ENCODE measurements at places on chromosomes 5 and 9.

DNA sequence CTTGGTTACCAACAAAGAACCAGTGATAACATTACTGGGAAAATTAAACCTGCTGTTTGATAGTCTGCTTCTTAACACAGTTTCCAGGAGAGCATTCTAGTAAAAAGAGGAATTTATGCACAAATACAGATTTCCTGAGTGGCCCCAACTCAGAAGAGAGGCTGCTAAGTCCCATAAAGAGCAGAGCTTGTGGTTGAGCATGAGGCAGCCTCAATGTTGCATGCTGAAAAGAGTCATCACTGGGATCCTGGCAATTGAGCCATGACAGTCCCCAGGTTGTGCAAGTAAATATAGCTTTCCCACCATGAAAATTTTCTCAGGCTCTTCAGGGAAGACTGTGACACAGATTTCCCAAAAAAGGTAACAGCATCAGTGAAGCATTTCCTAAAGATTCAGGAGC is 47.5 kb upstream of the ADRB2 start:
- no peak for DNase-seq

GRCh38 chr5:61348447-61348846 is 16.4 kb downstream of the ZSWIM6 start:
- no peak for DNase-seq

DNA sequence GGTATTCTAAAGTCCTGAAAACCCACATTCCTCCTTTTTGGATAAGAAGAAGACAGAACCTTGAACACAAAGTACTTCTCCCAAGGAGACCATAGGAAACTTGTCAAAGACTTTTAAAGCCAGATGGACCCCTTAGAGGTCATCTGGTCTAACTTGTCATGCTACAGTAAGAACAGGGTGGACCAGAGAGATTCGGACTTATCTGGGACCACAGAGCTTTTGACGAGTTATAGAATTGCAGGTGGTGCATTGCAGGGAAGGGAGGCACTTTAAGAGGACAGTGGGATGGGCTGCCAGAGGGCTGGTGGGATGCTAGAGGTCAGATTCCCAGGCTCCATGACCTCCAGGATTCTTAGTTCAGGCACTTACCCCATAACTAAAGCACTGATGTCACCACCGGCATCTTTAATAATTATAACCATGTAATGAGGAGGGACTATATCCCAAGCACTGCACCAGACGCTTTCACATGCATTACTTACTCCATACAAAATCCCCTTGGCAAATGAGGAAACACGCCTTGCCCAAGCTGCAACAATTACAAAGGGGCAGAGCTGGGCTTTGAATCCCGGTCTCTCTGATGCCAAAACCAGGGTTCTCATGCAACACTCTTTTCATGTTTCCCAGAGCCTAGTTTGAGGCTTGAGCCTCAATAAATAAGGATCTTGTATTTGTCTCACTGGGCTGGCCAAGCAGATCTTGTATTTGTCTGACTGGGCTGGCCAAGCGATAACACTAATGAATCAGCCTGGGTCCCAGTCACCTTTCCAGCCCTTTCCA is 12.8 kb upstream of the GPX3 start:
- DNase-seq, result no peak

DNA sequence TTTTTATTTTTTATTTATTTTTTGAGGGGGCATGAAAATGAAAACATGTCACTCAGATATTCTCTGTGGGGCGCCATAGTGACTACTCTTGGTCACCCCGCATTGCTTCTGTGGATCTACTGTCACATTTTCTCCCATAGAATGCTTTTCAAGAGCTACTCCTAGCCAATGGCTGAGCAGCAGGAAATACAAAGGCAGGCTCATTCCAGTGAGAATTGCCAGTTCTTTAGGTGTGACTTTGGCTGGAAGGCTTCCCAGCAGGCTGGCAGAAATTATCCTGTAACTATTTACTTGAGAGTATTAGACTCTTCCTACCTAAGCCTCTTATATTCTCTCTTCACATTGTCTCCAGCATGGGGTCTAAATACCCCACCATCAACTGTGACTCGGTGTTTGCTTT is 21.0 kb upstream of the PTPRD start:
- no peak for DNase-seq

GRCh38 chr5:10663489-10664179 is 97.4 kb downstream of the DAP start:
- DNase-seq, result peak; percentile 48

GRCh38 chr5:179118756-179119414 is 58.7 kb downstream of the ZNF354C start:
- no peak for DNase-seq

- no peak for DNase-seq
These were observed 236.1 kb downstream of the ARRDC3 start for GRCh38 chr5:91146905-91147600.

DNA sequence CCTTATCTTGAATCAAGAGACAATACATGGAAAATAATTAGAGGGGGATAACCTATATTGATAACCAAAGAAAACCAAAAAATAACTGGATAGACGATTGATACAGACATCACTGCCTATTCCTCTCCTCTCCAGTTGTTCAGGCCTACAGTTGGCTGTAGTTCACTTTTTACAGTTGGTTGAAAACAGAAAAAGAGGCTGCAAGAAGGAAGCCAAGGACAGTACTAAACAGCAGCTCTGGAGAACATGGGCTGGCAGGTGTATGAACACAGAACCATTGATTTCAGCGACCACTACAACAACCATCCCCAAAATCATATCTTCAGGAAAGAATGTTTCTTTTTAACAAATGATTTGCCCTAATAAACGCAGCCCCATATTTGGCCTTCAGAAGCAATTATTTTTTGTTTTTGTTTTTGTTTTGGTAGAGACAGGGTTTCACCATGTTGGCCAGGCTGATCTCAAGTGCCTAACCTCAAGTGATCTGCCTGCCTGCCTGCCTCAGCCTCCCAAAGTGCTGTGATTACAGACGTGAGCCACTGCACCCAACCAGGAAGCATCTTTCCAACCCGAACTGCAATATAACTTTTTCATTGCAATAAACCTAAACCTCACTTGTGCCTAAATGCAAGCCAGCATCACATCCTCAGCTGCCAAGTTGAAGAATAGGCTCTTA is 64.3 kb downstream of the MLLT3 start:
- DNase-seq, result no peak

DNA sequence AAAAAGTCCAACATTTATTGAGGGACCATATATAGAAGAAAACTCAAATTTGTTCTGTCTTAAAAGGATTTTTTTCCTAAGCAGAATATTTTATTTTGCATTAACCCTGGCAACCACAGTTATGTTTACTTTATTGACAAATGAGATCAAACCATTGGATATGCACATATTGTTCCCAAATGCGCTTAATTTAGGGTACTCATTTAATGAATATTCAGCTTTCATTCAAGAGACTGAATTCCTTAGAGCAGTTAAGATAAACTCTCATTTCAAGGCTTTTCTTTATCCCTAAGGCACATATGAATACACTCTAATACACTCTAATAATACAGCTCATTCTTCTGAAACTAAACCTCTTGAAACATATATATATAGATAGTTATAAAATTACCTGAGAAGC is 150.2 kb downstream of the HMHB1 start:
- DNase-seq, result no peak

DNA sequence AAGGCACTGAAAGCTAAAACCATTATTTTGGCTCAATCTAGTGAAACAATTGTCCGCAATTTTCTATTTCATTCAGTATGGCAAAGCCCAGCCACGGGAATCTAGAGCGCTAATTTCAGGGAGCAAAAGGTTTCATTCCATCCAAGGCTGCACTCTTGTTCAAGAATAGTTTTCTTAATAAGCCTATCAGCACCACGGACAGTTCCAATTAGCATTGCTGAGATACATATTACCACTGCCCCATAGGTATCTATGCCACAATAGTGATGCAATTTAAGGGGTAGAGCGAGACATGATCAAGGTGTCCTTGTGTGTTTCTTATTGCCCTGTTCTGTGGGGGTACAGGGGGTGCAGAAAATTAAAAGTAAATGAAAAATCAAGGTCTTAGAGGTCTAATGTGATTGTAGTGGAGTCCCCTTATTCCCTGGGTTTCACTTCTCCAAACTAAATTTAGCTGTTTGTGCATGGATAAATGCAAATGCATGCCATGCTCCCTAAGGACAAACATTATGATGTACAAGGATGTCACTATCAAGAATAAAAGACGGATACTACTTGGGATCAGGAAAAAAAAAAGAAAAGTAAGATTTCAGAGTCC is 45.5 kb downstream of the SPOCK1 start:
- DNase-seq, result no peak

DNA sequence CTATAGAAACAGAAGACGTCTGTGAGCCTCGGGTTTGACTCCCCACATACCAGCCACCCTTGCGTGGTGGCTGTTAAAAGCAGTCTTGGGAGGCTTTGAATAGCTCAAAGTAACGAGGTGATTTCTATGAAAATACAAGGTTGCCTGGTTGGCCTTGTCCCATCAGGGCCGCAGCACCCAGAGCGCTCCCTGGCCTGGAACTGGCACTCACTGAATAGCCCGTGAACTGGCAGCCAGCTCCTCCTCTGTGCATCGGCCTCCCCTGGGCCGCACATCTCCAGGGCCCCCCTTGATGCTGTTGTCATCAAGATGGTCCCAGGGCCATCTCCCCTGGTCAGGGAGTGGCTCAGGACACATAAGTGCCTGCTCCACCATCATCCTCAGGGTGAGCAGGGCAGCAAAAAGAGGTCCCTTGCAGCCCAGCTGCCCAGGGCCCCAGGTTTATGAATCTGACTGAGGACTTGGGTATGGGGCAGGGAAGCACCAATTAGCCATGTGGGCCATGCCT is 144.6 kb upstream of the PPP1R26 start:
- no peak for DNase-seq

DNA sequence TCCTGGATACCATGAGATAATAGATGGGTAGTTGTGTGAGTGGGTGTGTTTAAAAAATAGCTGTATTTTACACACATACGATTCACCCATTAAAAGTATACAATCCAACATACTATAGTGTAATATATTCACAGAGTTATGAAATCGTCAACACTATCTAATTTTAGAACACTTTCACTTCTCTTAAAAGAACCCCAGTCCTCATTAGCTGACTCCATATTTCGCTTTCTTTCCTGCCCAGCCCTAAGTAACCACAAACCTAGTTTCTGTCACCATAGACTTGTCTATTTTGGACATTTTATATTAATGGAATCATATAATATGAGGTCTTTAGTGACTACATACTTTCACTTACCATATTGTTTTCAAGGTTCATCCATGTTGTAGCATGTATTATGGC is 63.8 kb upstream of the S1PR3 start:
- no peak for DNase-seq

GRCh38 chr9:76107482-76107881 is 217.0 kb downstream of the PCSK5 start:
- peak; percentile 72 for DNase-seq

DNA sequence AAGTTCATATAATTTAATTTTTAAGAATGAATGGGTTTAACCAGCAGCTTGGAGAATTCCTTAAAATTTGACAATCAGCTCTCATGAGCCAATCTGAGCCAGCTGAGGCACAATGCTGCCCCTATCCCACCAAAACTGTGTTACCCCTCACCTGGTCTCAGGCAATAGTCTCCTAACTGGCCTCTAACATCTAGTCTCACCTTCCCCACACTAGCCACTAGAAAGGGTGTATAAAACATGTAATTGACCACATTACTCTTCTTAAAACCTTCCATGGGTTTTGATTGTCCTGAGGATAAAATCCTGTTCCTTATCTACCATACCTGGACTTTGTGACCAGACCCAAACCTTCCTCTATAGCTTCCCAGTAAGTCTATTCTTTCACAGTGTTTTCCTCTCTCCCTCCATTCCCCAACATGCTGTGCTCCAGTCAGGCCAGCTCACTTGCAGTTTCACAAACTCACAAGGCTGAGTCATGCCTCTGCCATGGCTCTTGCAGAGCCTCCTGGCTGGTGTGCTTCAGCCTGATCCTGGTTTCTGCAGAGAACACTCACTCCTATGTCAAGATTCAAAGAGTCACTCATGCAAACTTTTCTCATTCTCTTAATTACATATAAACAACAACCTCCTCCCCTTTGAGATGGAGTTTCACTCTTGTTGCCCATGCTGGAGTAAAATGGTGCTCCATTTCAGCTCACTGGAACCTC is 16.0 kb upstream of the ZCCHC7 start:
- no peak for DNase-seq

GRCh38 chr5:66848749-66849641 is 252.8 kb downstream of the MAST4 start:
- DNase-seq, result no peak

DNA sequence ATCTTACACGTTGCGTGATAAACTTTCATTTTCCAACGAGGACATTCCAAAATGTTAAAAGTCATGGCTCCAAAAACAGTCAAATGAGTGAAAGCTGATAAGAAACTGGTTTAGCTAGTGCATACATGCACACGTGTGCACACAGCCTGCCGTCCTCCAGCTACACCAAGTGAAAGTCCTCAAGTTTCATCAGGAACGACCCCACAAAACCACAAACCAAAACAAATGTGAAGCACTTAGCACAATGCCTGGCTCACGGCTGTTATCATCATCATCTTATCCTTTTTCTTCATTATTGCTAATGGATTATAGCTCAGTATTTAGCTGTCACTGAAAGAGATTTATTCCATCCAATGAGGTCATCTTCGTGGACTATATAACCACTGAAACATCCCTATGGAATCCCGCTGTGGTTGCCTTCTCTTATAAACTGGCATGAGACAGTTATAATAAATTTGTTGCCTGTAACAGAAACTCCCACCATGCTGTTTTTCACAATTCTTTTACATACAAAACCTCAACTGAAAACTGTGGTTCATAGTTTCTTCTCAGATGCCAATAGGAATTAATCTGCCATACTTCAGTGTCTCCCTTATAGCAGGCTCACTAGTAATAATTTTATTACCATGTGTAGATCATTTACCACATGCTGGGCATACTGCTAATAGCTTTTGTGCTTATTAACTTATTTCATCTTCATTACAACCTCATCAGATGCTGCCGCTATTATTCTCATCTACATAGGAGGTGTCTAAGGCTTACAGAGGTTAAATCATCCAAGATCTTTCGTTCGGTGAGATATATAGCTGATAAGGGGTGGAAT is 56.1 kb downstream of the SAXO1 start:
- DNase-seq, result no peak

DNA sequence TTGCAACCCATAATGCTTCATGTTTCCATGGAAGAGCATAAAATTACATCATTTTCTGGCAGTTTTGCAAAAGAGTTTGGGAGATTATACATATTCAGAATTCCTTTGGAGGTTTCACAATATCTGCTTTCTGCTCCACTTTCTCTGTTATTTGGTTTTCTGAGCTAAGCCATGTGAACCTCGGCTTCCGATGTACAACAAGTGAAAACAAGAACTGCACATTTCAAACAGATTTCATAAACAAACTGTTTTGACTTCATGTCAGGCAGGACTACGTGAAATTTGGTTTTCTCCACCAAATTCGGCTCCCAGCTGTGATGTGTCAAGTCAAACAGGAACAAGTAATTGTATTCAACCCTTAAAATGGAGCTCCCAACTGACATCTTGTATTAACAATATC is 609.8 kb downstream of the IRX1 start:
- no peak for DNase-seq

GRCh38 chr5:172979778-172980177 is 3.8 kb upstream of the ATP6V0E1 start:
- DNase-seq, result no peak

- no peak for DNase-seq
These were observed 58.8 kb downstream of the KDM4C start for GRCh38 chr9:6816581-6816980.
